ENCODE measurements at places on chromosomes 3 and 15.

DNA sequence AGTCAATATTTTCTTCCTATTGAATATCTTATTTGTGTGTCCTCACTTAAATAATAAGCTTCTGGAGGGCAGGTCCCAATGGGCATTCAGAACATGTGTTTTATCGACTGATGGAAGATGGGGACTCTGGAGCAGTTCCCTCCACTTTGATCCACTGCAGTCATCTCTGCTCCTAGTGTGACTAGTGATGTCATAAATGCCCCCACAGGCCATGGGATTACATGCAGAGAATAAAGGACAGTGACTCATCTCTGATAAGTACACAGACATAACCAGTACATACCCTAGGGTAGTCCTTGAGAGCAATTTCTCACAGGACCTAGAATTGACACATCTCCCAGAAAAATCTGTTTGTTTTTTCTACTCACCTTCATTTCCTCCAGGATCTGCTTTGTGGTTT is 49.4 kb upstream of the FMN1 start:
- H3K27me3 ChIP-seq = no peaks in the 10 kb centered on the region
- H3K4me3 ChIP-seq = no peak overlapping the region
- H3K36me3 ChIP-seq = no peaks in the 10 kb centered on the region
- no peaks in the 10 kb centered on the region for H3K4me1 ChIP-seq
- H3K27ac ChIP-seq = no peak overlapping the region

- H3K27ac ChIP-seq = no peak overlapping the region
- no peaks in the 10 kb centered on the region for H3K36me3 ChIP-seq
- no peak overlapping the region for H3K4me3 ChIP-seq
- H3K27me3 ChIP-seq = no peaks in the 10 kb centered on the region
Measured at GRCh38 chr3:86951322-86951721, 39.6 kb downstream of the VGLL3 start.

DNA sequence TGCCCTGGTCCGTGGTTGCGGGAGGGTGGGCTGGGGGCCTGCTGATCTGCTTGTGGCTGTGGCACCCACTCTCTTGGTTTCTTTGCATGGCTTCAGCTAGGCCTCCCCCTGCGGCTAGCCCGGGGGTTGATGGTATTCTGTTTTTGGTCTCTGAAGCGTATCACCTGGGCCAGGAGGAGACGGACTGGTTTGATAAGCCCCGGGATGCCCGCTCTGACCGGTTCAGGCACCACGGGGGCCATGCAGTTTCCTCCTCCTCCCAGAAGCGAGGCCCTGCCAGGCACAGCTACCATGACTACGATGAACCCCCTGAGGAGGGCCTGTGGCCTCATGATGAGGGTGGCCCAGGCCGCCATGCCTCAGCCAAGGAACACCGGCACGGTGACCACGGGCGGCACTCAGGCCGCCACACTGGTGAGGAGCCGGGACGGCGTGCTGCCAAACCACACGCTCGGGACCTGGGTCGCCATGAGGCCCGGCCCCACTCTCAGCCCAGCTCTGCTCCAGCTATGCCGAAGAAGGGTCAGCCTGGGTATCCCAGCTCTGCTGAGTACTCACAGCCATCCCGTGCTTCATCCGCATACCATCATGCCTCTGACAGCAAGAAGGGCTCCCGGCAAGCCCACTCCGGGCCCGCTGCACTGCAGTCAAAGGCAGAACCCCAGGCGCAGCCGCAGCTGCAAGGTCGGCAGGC is 11.3 kb upstream of the APEH start:
- H3K4me1 ChIP-seq = peaks cover 18% of the 10 kb centered on the region
- no peak overlapping the region for H3K4me3 ChIP-seq
- DNase-seq = no peak

DNA sequence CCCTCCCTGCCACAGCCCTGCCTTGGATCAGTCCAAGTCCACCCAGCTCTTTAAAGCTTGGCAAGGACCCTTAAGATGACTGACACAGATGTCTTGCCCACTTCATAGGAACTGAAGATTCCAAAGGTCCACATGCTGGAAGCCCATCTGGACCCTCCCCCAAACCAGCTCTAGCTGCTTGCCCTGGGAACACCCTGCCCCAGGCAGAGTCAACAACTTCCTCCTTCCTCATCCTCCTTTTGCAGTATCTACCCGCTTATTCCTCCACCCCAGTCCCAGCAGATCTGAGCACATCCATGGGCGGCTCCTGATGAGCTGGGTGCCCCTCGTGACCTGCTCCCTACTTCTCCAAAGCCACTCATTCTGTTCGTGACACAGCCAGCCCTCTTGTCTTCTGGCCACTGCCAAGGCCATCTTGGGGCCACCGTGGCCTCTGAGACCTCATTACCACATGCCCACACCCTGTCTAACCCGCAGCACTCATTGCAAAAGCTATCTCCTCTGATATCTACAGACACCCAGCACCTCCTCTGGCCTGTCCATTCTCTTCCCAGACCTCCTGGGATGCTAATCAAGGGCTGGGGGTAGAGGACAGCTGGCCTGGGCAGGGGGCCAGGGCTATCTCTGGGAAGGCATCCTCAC is 2.0 kb upstream of the PFKFB4 start:
- no peaks in the 10 kb centered on the region for H3K36me3 ChIP-seq
- H3K27me3 ChIP-seq = no peaks in the 10 kb centered on the region
- H3K27ac ChIP-seq = peak overlapping the region; percentile 53

GRCh38 chr3:125104639-125105038 is 48.8 kb upstream of the HEG1 start:
- DNase-seq = no peak
- H3K27ac ChIP-seq = no peak overlapping the region
- H3K4me3 ChIP-seq = no peak overlapping the region
- H3K36me3 ChIP-seq = no peaks in the 10 kb centered on the region

- H3K4me3 ChIP-seq = no peak overlapping the region
- H3K4me1 ChIP-seq = no peaks in the 10 kb centered on the region
- H3K27ac ChIP-seq = no peak overlapping the region
- DNase-seq = no peak
Measured at GRCh38 chr15:30063835-30064546, 18.8 kb upstream of the GOLGA8J start.

GRCh38 chr3:195186041-195186709 is 84.8 kb downstream of the XXYLT1 start:
- H3K27me3 ChIP-seq = no peaks in the 10 kb centered on the region
- no peak overlapping the region for H3K4me3 ChIP-seq
- DNase-seq = no peak
- no peaks in the 10 kb centered on the region for H3K36me3 ChIP-seq
- H3K27ac ChIP-seq = no peak overlapping the region

DNA sequence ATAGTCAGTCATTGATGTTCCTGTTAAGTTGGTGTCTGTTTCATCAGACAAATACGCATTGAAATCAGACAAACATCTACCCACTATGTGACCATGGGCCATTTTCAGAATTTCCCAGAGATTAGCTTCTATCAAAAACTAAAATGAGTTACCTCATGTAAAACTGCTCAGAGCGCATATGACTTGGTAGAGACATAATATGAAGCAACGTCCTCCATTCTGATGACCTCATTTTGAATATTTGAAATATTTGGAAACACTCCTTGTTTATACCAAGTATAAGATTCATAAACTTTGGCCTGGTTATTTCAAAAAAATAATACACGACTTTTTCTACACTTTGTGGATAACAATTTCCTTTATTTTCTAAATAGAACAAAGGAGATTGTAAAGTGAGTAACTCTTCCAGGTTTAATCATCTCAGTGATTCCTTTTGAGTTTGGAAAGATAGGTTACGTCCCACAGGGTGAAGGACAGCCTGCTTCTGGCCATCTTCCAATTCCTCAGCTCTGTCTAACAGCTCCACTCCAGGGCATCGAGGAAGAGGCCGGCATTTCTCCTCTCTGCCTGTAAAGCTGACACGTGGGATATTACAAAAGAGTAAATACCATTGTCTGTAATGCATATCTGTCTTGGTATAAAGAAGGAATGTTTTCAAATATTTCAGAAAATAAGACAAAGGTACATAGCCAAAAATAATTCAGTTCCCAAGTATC is 122.6 kb downstream of the CADM2 start:
- no peaks in the 10 kb centered on the region for H3K4me1 ChIP-seq
- H3K36me3 ChIP-seq = no peaks in the 10 kb centered on the region
- no peak overlapping the region for H3K4me3 ChIP-seq
- no peaks in the 10 kb centered on the region for H3K27me3 ChIP-seq
- DNase-seq = no peak

GRCh38 chr3:13009132-13009945 is 63.9 kb downstream of the IQSEC1 start:
- DNase-seq = no peak
- H3K4me1 ChIP-seq = no peaks in the 10 kb centered on the region
- peak overlapping the region; percentile 37 for H3K27ac ChIP-seq
- no peaks in the 10 kb centered on the region for H3K36me3 ChIP-seq

DNA sequence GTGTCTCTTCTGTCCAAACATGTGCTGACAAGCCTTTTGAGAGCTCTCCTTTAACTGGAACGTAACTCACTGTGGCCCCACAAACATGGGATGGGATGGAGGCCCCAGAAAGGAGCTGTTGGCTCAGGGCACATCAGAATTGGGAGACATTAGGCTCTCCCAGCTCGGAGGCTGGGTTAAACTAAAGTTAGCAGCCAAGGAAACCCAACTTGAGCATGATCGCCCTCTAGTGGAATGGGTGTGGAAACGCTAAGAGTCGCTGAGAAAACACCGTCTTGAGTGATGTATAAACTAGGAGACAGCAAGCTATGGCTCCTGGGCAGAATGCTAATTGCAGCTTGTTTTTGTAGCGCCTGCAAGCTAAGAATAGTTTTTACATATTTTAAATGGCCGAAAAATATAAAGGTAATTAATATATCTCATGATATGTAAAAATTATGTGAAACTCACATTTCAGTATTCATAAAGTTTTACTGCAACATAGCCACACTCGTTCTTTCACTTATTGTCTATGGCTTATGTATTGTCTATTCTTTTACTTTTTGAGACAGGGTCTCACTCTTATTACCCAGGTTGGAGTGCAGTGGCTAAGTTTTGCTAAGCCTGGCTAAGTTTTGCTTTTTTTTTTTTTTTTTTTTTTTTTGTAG is 138.8 kb upstream of the HACD2 start:
- H3K36me3 ChIP-seq = peaks cover 5% of the 10 kb centered on the region
- H3K27me3 ChIP-seq = no peaks in the 10 kb centered on the region
- no peak overlapping the region for H3K27ac ChIP-seq
- peak; percentile 47 for DNase-seq

- DNase-seq = no peak
- no peaks in the 10 kb centered on the region for H3K27me3 ChIP-seq
- no peaks in the 10 kb centered on the region for H3K36me3 ChIP-seq
Measured at GRCh38 chr15:100042558-100042957, 299.2 kb downstream of the ADAMTS17 start.

DNA sequence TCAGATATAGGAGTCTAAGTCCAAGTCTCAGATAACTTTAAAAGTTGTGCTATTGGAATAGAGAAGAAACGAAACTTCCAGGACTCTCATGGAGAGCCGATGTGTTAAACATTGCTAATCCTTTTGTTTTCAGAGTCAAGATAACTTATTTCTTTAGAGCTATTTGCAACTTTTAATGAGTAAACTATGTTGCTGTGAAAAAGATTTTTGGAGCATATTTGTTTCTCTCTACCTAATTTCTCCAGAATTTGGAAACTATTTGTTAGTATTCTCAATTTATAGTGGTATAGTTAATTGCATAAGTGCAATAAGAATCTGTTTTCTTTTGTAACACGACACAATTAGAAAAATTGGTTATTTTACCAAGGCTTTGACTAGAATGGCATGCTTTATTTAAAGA is 588.9 kb downstream of the NTRK3 start:
- no peak overlapping the region for H3K4me3 ChIP-seq
- no peaks in the 10 kb centered on the region for H3K4me1 ChIP-seq
- no peak for DNase-seq
- H3K27ac ChIP-seq = no peak overlapping the region
- H3K36me3 ChIP-seq = no peaks in the 10 kb centered on the region

DNA sequence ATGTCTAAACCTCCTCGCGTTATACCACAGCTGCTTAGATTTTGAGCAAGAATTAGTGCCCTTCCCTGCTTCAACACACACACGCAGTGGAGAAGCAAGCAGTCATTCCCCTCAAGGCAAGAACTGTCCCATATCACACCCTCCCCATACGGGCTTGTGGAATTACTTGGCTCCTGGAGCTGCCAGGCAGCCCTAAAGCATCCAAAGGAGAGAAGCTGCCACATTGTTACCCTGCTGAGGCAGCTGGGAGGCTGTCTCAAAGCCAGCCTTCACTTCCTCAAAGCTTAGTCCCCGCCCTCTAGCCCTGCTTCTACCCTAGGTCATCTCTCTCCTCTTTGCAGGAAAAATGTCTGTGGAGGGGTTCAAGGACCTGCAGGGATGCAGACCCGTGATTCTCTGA is 153.4 kb downstream of the RORA start:
- no peak for DNase-seq
- no peak overlapping the region for H3K4me3 ChIP-seq
- no peaks in the 10 kb centered on the region for H3K27me3 ChIP-seq
- no peak overlapping the region for H3K27ac ChIP-seq

- H3K27ac ChIP-seq = no peak overlapping the region
- H3K4me3 ChIP-seq = no peak overlapping the region
- no peaks in the 10 kb centered on the region for H3K4me1 ChIP-seq
- peaks cover 17% of the 10 kb centered on the region for H3K36me3 ChIP-seq
- DNase-seq = no peak
- H3K27me3 ChIP-seq = no peaks in the 10 kb centered on the region
Measured at GRCh38 chr3:38116471-38117162, 20.3 kb downstream of the ACAA1 start.

- DNase-seq = no peak
- H3K4me1 ChIP-seq = peaks cover 28% of the 10 kb centered on the region
- H3K4me3 ChIP-seq = no peak overlapping the region
- H3K36me3 ChIP-seq = no peaks in the 10 kb centered on the region
- H3K27me3 ChIP-seq = no peaks in the 10 kb centered on the region
- H3K27ac ChIP-seq = no peak overlapping the region
Measured at GRCh38 chr3:151768393-151768930, 34.7 kb downstream of the AADACL2 start.

- H3K4me1 ChIP-seq = peaks cover 19% of the 10 kb centered on the region
- H3K27me3 ChIP-seq = no peaks in the 10 kb centered on the region
- H3K36me3 ChIP-seq = no peaks in the 10 kb centered on the region
- no peak for DNase-seq
Measured at GRCh38 chr3:188950832-188951489, 220.8 kb upstream of the TPRG1 start.

DNA sequence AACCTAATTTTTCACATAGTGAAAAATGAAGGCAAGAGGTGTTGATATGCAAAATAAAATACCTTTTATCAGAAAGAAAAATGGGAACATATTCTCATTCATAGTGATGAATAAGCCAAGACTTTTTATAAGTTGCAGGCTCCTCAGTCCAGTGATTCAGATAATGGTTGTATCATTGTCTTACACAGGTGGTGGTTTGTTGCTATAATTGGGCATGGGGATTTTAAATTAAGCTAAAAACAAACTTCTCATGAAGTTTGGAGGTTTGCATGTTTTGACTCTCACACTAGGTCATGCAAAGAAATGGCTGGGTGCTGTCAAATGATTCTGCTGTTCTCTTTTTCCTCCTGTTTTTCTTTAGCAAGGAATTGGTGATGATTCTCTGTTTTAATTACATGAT is 60.8 kb upstream of the SKIL start:
- H3K4me3 ChIP-seq = no peak overlapping the region
- H3K36me3 ChIP-seq = peaks cover 1% of the 10 kb centered on the region
- no peaks in the 10 kb centered on the region for H3K27me3 ChIP-seq
